ENCODE measurements at places on chromosomes 11 and 22.
A peak's percentile ranks its signal among the peaks of the same experiment; 100 is the strongest.

DNA sequence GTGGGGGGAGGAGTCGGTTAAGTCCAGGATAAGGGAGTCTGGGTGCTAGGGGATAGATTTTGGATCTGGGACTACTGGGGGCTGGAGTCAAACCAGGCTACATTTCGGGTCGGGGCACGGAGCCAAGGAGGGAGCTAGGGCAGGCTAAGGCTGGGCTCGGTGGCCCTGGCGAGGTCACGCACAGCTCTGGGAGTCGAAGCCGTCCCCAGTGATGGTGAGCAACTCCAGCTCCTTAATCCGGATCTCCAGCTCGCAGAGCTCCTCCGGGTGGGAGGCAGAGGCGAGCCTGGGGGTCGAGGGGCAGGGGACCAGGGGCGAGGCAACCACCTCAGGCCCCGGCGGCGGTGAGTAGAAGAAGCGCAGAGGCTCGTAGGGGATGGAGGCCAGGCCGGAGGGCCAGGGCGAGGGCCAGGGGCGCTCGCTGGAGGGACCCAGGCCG lies 544 bp downstream of the C11orf91 start:
- H3K27me3 ChIP-seq, result no peaks in the 10 kb centered on the region
- peak overlapping the region; percentile 81 for H3K27ac ChIP-seq
- H3K4me1 ChIP-seq, result peaks cover 61% of the 10 kb centered on the region
- H3K36me3 ChIP-seq, result no peaks in the 10 kb centered on the region
- H3K4me3 ChIP-seq, result peak overlapping the region; percentile 12

GRCh38 chr11:81673001-81673400 lies 1060.7 kb downstream of the FAM181B start:
- no peak overlapping the region for H3K4me3 ChIP-seq
- no peaks in the 10 kb centered on the region for H3K27me3 ChIP-seq
- no peak overlapping the region for H3K27ac ChIP-seq
- no peaks in the 10 kb centered on the region for H3K4me1 ChIP-seq

GRCh38 chr11:132681971-132682370 lies 850.3 kb downstream of the OPCML start:
- no peaks in the 10 kb centered on the region for H3K27me3 ChIP-seq
- H3K27ac ChIP-seq, result no peak overlapping the region
- no peaks in the 10 kb centered on the region for H3K4me1 ChIP-seq
- no peaks in the 10 kb centered on the region for H3K36me3 ChIP-seq
- no peak overlapping the region for H3K4me3 ChIP-seq

DNA sequence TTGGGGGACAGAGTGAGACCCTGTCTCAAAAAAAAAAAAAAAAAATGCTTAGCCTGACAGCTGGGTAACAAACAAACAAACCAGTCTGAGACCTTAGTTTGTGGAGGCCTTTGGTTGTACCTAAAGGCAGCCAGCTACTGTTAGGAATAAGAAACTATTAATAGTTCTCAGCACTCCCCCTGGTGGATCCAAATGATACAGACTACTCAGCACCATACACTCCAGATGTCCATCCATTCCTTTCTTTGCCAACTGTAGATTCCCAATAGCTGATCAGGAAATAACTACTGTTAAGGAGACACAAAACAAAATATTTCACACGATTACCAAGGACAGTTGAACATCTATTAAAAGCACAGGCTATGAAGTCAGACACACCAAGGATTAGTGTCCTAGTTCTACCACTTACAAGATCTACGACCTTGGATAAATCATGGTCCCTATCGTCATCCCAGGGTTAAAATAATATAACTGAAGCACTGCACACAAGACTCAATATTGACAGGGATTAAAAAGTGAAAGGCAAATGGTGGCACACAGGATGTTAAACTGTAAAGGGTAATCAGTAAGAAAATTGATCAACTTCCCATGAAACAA lies 17.2 kb downstream of the CLDN25 start:
- H3K27ac ChIP-seq, result no peak overlapping the region
- no peaks in the 10 kb centered on the region for H3K36me3 ChIP-seq
- no peak overlapping the region for H3K4me3 ChIP-seq
- no peaks in the 10 kb centered on the region for H3K4me1 ChIP-seq
- no peaks in the 10 kb centered on the region for H3K27me3 ChIP-seq

Data from pancreas (tissue), 10 donors.